ENCODE measurements at places on chromosomes 4 and X.

DNA sequence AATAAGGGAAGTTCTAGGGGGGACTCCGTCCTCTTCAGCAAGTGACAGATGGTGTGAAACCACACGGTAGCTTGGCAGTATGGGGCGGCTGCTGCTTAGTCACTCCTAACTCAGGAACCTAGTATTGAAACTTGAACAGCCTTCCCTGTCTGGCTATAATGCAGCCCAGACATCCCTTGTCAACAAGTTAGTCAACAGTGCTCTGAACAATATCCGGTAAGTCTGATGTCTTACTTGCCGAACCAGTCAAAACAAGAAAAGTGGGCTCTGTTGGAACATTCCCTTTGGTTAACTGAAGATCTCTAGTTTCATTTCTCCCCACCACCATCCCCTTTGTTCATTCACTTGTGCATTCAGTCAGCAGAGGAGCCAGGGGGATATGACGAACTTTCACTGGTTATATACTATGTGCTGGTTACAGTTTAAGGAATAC is 18.7 kb upstream of the CXCL13 start:
- DNase-seq = no peak
- no peaks in the 10 kb centered on the region for H3K36me3 ChIP-seq
- H3K4me3 ChIP-seq = no peak overlapping the region
- no peaks in the 10 kb centered on the region for H3K27me3 ChIP-seq
- H3K4me1 ChIP-seq = peaks cover 6% of the 10 kb centered on the region
- peak overlapping the region; percentile 5 for H3K27ac ChIP-seq

- H3K4me3 ChIP-seq = no peak overlapping the region
- no peaks in the 10 kb centered on the region for H3K36me3 ChIP-seq
- peaks cover 26% of the 10 kb centered on the region for H3K27me3 ChIP-seq
- no peaks in the 10 kb centered on the region for H3K4me1 ChIP-seq
These were observed 215.2 kb upstream of the PSAPL1 start for GRCh38 chr4:7649741-7650531.

DNA sequence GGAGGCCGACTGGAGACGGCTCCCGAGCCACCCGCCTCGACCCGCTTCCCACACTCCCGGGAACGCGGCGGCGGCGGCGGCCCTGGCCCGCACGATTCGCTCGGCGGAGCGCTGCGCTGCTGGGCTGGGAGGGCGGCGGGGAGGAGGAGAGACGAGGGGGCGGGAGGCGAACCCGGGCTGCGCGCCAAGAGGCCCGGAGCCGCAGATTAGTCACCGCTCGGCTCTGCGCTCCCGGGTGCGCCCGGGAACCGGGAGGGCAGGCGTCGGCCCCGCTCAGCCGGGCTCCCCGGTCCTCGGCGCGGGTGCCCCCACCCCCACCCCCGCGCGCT is 11.2 kb upstream of the BCOR start:
- peaks cover 32% of the 10 kb centered on the region for H3K4me1 ChIP-seq
- H3K27ac ChIP-seq = no peak overlapping the region
- no peaks in the 10 kb centered on the region for H3K36me3 ChIP-seq
- peak overlapping the region; percentile 33 for H3K4me3 ChIP-seq

DNA sequence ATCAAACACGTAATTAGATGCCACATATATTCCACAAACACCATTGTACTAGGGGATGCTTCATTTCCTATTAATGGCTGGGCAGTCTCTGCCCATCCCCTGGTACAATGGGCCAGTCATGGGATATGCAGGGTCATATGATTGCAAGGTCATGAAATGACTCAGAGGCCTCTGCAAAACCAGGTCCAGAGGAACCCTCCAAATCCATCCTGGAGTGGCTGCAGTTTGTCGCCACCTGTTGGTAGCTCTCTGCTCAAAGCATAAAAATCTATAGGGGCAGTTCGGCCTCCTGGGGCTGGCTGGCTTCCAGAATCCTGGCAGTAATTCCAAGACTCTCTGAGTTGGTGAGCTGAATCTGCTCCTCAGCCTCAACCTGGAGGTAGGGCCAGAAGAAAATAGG is 22.9 kb upstream of the PUDP start:
- DNase-seq = peak; percentile 24
- H3K36me3 ChIP-seq = no peaks in the 10 kb centered on the region
- no peaks in the 10 kb centered on the region for H3K27me3 ChIP-seq
- no peaks in the 10 kb centered on the region for H3K4me1 ChIP-seq

DNA sequence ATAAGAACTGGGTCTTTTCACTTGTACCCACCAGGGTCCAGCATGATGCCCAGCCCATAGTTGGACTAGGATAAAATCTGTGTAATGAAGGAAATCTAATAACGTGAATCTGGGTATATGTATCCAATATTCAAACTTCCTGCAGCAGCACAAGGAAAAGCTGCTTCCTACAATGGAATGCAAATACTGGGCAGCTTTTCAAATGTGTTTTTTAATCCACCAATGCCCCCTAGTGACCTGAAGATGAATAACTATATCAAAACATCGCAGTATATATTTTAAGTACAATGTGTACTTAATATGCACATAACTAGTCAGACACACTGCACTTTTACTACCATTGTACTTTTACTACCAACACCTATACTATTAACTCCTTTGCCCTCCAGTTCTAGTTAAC is 5.3 kb downstream of the APOO start:
- H3K36me3 ChIP-seq = no peaks in the 10 kb centered on the region
- H3K4me3 ChIP-seq = no peak overlapping the region
- no peaks in the 10 kb centered on the region for H3K27me3 ChIP-seq
- no peak for DNase-seq
- H3K4me1 ChIP-seq = peaks cover 10% of the 10 kb centered on the region
- H3K27ac ChIP-seq = no peak overlapping the region

DNA sequence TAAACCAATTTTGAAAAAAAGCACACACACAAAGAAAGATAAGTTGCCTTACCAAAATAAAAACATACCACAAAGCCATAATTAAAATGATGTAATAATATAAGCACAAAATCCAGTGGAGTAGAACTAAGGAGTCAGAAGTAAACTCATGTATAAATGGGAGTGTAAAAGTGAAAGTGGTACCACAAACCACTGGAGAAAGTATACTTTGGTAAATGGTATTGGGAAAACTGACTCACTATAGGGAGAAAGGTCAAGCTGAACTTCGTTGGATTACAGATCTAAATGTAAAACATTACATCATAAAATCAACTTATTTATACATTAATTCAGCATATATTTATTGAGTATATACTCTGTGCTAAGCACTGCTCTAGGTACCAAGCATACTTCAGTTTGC is 46.3 kb upstream of the HHIP start:
- H3K36me3 ChIP-seq = no peaks in the 10 kb centered on the region
- H3K4me3 ChIP-seq = no peak overlapping the region
- H3K27ac ChIP-seq = no peak overlapping the region
- no peaks in the 10 kb centered on the region for H3K4me1 ChIP-seq
- no peak for DNase-seq

DNA sequence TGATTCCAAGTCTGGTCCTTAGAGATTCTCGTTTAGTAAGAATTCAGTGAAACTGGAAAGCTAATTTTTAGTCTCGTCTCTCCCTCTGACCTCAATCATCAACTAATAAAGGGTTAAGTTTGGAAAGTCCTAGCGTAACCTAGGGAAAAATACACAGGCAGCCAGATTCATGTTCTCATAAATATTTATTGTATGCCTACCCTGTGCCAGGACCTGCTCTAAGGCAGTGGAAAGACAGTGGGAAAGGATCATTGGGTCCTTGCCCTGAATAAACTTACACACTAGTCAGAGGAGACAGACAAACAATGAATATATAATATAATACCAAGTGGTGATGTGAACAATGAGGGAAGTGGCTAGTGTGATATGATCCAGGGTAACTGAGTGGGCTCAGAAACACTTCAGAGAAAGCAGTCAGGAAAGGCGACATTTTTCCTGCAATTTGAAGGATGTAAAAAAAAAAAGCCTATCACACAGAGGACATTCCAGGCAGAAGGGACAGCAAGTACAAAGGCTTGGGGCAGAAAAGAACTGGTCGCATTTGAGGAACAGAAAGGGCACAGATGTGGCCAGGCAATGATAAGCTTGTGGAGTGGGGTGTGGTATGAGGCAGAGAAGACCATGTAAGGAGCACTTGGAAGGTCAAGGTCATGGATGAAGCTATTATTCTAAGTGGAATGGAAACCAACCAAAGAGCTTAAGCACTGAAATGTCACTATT is 128.8 kb downstream of the AMELX start:
- H3K4me1 ChIP-seq = no peaks in the 10 kb centered on the region
- H3K27ac ChIP-seq = no peak overlapping the region
- H3K4me3 ChIP-seq = no peak overlapping the region
- H3K36me3 ChIP-seq = no peaks in the 10 kb centered on the region

GRCh38 chr4:41132055-41132683 is 82.2 kb downstream of the APBB2 start:
- no peaks in the 10 kb centered on the region for H3K36me3 ChIP-seq
- H3K27me3 ChIP-seq = no peaks in the 10 kb centered on the region
- no peak overlapping the region for H3K4me3 ChIP-seq
- no peak overlapping the region for H3K27ac ChIP-seq
- DNase-seq = no peak

GRCh38 chrX:154460326-154460725 is 2.2 kb downstream of the PLXNA3 start:
- peaks cover 3% of the 10 kb centered on the region for H3K36me3 ChIP-seq
- H3K27ac ChIP-seq = no peak overlapping the region
- no peaks in the 10 kb centered on the region for H3K27me3 ChIP-seq
- no peak overlapping the region for H3K4me3 ChIP-seq
- no peak for DNase-seq
- H3K4me1 ChIP-seq = peaks cover 18% of the 10 kb centered on the region

- H3K4me1 ChIP-seq = no peaks in the 10 kb centered on the region
- no peaks in the 10 kb centered on the region for H3K36me3 ChIP-seq
- H3K4me3 ChIP-seq = no peak overlapping the region
- no peak overlapping the region for H3K27ac ChIP-seq
These were observed 30.1 kb downstream of the SYTL5 start for GRCh38 chrX:38036466-38036865.

- no peak overlapping the region for H3K27ac ChIP-seq
- H3K27me3 ChIP-seq = no peaks in the 10 kb centered on the region
- H3K4me1 ChIP-seq = no peaks in the 10 kb centered on the region
- no peaks in the 10 kb centered on the region for H3K36me3 ChIP-seq
- no peak for DNase-seq
These were observed 12.3 kb upstream of the TIGD2 start for GRCh38 chr4:89099034-89099433.

- no peak overlapping the region for H3K27ac ChIP-seq
- H3K27me3 ChIP-seq = no peaks in the 10 kb centered on the region
- H3K4me3 ChIP-seq = no peak overlapping the region
- no peaks in the 10 kb centered on the region for H3K36me3 ChIP-seq
- no peaks in the 10 kb centered on the region for H3K4me1 ChIP-seq
These were observed 21.7 kb upstream of the GPM6A start for GRCh38 chr4:175833574-175834311.

GRCh38 chr4:138981930-138982390 is 33.6 kb upstream of the NOCT start:
- no peaks in the 10 kb centered on the region for H3K36me3 ChIP-seq

GRCh38 chr4:101347267-101347556 is at the start of gene PPP3CA:
Gene PPP3CA, minus strand, starts transcription at chr4:101347526.
- H3K27ac ChIP-seq = peak within 1 kb of the TSS; percentile 80
- DNase-seq = peak; percentile 73
- H3K4me1 ChIP-seq = peaks cover 6% of the 10 kb centered on the region
- H3K4me3 ChIP-seq = peak within 1 kb of the TSS; percentile 95

DNA sequence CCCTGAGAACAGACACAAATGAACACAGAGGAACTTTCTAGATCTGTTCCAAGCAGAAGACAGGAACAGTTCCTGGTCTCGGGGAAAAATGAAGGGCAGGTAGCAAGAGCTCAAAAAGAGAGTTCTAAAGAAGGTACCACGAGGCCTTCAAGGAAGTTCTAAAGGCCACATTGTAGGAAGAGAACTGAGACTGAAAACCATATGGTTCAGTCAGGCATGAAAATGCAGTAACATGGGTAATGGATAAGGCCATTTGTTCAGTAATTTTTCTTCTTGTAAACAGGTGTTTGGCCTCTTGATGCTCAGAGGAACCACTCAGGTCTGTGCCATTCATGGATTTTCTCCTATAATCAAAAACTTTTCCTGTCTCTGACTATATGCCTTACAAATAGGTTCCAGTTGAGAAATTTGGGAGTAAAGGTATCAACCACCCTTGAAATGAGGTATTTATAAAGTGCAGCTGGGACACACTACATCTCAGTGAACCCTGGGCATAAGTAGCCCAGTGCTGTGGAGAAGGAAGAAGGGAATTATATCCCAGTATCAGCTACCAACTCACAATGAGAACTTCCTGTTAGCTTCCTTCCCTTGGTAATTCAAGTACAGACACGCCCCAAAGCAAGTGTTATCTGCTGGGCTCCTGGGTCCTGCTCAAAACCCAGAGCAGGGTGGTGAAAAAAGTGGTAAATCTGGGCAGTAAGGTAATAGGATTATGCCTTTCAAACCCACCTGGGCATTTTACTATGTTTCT is 277.9 kb downstream of the KLHL13 start:
- H3K27me3 ChIP-seq = no peaks in the 10 kb centered on the region
- no peak overlapping the region for H3K27ac ChIP-seq
- H3K4me3 ChIP-seq = no peak overlapping the region

- no peak overlapping the region for H3K4me3 ChIP-seq
- no peak overlapping the region for H3K27ac ChIP-seq
- no peak for DNase-seq
- H3K27me3 ChIP-seq = no peaks in the 10 kb centered on the region
- H3K4me1 ChIP-seq = no peaks in the 10 kb centered on the region
- H3K36me3 ChIP-seq = no peaks in the 10 kb centered on the region
These were observed 165.0 kb upstream of the GEMIN8 start for GRCh38 chrX:14194711-14195110.

DNA sequence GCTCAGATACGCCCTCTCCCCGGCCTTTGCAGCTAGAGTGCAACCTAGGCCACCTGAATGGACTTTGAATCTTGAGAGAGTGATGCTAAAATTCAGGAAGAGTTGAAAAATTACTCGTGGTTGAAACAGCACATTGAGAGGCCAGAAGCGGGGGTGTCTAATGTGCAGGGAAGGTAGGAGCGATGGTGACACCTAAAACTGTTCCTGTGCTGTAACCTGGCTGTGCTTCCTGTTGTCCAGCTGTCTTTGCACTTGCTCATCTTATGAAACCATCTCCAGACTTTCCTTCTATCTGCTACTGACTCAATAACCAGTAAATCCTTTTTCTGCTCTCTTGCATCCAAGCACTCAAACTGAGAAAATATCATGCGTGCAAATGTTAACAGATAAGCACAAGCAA is 106.4 kb upstream of the RPS6KA3 start:
- no peak for DNase-seq
- no peaks in the 10 kb centered on the region for H3K27me3 ChIP-seq
- H3K4me1 ChIP-seq = peaks cover 5% of the 10 kb centered on the region
- no peaks in the 10 kb centered on the region for H3K36me3 ChIP-seq
- no peak overlapping the region for H3K27ac ChIP-seq
- no peak overlapping the region for H3K4me3 ChIP-seq

DNA sequence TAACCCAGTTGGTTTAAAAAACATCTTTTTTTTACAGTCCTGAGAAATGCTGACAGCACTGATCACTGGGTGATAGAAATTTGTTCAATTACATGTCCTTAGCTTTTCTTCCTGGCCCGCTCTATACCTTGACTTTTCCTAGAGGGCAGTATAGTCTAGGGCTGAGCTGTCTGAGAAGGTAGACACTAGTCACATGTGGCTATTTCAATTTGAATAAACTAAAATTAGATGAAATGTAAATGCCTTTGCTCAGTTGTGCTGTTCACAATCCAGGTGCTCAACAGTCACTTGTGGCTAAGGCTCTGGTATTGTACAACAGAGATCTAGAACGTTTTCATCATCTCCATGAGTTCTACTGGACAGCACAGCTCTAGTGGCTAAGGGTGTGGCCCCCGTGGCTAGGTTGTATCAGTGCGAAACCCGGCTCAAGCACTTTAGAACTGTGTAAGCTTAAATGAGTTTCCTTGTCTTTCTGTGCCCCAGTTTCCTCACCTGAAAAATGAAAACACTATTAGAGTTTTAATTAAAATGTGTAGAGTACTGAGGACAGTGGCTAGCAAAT is 111.6 kb upstream of the WDR17 start:
- H3K27me3 ChIP-seq = no peaks in the 10 kb centered on the region
- no peaks in the 10 kb centered on the region for H3K36me3 ChIP-seq
- no peaks in the 10 kb centered on the region for H3K4me1 ChIP-seq
- no peak for DNase-seq

Data from T-cell (primary cell).